ENCODE measurements at places on chromosomes 2 and 18.

GRCh38 chr18:63299837-63300745, 19.5 kb downstream of the BCL2 start:
- no peak for DNase-seq

DNA sequence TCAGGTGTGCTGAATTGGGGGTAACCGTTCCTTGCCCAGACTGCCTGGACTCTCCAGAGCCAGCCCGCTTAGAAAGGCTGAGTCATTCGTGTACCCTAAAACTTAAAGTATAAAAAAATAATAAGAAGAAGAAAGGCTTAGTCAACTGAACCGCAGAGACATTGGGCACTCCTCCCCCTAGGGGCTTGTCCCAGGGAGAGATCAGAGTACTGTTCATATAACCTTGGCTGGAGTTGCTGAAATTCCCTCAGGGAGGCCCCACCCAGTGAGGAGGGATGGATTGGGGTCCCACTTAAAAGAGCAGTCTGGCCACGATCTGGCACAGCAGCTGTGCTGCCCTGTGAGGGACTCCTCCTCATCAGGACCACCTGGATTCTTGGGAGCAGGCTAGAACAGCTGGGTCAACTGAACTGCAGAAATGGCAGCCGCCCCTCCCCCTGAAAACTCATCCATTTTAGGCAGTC, 37.2 kb downstream of the ANKRD12 start:
- no peak for DNase-seq

GRCh38 chr2:50872543-50872942, 159.4 kb downstream of the NRXN1 start:
- DNase-seq: no peak

- DNase-seq: no peak
Observed at GRCh38 chr18:14908541-14908940, 160.6 kb downstream of the ANKRD30B start.

DNA sequence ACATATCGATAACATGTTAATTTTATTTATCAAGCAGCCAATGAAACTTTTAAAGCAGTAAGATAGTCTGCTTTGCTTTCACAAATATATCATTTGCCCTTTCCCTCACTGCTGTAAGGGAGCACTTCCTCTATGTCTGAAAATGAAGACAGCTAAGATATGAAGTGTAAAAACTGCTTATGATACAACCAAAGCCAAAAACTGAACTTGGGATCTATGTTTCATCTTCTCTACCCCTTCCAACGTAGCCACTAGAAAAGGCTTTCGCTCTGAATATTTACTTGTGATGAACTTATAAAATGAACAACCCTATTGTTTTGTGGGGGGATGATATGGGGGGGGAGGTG, 140.3 kb downstream of the TCF4 start:
- no peak for DNase-seq

Measured in GM04504 (cell line).